ENCODE measurements at places on chromosomes 1 and 21.

GRCh38 chr1:160086456-160086892 is 5.1 kb downstream of the KCNJ9 start:
- DNase-seq: no peak

DNA sequence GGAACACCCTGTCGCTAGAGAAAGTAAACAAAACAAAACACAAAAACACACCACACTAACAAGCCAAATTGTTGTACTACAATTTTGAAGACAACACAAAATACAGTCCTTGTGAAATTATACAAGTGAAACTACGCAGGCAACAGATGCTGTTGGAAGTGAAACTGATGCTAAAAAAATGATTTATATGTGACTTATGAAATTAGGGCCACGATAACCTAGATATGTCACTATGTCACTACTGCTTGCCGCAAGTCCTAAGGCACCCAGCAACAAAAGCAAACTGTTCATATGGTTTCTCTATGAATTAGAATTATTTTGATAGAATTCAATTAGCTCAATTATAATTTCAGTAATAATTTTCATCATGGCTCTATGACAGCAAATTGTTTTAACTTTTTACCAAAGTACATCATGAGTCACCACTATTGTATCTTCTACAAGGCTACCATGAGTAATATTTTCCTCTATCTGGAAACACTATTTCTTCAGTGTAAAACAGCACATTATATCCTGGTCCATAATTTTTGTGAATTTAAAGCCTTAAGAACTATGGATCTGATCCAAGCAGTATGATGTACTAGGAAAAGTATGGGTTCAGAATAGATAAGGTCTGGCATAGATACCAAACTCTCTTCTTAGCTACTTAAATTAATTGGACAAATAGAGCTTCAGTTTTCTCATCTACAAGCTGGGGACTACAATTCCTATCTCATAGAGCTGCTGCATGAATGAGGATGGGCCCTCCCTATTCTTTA is 216.3 kb downstream of the COL11A1 start:
- DNase-seq: no peak

DNA sequence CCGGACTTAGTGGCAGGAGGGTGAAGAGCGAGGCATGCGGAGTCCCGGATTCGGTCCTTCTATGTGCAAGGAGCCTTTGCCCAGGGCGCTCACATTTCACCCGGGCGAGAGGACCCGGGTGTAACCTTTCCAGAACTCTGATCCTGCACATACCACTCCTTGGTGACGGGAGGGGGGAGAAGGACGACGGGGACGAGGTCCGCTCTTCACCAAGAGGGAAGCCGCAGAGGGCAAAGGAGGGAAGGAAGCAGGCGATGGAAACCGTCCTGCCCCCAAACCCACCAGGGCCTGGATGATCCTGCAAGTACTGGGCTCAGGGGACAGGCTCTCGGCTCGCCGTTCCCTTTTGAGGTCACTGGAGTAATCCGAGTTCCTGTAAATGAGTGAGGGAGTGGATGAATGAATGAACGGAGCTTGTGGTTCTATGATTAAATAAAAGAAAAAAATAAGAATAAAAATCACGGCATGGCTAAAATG is 993 bp downstream of the SYPL2 start:
- no peak for DNase-seq

DNA sequence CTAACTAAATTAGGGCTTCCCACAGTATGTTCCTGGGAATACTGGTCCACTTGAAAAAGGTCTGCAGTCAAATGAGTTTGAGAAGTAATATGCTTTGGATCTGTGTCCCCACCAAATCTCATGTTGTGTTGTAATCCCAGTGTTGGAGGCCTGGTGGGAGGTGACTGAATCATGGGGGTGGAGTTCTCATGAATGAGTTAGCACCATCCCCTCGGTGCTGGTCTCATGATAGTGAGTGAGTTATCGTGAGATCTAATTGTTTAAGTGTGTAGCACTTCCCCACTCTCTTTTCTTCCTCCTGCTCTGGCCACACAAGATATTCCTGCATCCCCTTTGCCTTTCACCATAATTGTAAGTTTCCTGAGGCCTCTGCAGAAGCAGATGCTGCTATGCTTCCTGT is 16.9 kb upstream of the DMRTB1 start:
- peak; percentile 39 for DNase-seq

DNA sequence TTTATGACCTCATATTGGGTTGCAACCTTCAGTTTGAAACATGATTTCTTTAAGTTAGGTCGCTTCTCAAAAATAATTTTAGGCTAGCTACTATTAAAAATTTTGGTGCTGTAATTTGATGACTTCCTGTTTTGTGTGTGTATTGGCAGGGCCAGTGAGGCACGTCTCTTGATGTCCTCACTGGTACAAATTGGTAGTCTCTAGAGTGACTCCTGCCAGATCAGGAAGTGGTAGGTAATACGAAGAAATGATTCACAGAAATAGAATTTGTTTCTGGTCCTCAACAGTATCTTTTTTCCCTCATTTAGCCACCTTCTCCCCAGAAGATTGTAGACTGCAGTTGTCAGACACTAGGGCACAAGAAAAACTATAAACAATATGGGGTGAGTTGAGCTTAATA is 120.9 kb upstream of the KIAA1614 start:
- no peak for DNase-seq

DNA sequence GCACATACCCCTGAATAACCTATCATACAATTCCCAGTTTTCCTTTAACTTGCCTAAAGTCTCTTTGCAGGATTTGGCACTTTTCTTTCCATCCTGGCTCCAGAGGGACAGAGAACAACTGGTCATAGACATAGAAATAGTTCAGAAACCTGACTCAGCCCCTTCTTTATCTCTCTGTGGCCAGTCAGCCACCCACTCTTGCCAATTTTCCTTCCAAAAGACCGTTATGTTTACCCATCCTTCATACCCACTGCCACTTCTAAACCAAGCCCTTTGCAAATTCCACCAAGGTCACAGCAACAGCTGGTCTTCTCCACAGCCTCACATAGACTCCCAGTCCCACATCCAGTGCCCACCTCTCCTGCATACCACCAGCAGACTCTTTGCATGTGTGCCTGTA is 127.2 kb upstream of the FGGY start:
- DNase-seq: no peak

DNA sequence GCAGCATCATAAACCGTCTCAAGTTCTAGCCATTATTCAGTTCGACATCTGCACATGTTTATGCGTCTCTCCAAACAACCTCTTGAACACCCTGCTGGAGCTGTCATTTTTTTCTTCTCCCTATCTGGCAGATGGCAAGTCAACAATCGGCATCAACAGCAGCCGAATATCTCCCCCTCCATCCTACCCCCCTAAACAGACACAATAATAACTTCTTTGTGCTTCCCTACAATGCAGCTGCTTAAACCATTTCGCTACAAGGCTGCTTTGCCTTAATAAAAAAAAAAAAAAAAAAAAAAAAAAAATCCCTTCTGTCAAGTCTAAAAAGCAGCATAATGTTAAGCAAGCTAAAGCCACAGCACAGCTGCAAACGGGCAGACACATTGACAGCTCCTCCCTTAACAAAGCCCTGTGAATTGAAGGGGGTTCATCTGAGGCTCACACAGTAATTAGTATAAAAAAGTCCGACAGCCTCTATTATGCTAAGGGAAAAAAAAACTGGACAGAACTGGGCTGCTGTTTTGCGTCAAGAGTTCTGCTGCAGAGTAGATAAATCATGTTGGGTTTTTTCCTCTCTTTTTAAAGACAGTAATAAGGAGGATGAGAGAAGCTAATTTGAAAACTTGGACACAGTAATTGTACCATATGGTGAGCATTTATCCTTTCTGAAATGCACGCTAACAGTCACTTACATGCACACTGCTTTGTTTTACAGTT is 136.4 kb downstream of the AKT3 start:
- no peak for DNase-seq

GRCh38 chr1:27992276-27992675 is 32.5 kb downstream of the XKR8 start:
- DNase-seq: peak; percentile 41

GRCh38 chr1:227486559-227486958 is 76.8 kb upstream of the ZNF678 start:
- DNase-seq: no peak

GRCh38 chr1:214958486-214958885 is 124.1 kb upstream of the KCNK2 start:
- no peak for DNase-seq

DNA sequence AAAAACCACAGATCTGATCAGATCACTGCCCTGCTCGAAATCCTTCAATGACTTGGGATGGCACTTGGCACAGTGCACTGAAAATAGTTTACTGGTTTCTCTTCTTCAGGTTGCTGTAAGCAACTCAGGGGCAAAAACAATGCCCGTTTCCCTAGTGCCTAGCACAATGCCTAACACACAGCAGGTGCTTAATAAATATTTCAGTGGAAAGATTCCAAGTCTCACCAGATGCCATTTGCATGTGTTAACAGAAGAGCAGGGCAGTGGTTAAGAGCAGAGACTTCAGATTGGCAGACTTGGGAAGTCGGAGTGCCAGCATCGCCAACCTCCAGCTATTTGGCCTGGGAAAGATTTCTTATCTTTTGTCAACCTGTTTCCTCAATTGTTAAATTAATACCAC is 10.9 kb upstream of the METTL25B start:
- no peak for DNase-seq

DNA sequence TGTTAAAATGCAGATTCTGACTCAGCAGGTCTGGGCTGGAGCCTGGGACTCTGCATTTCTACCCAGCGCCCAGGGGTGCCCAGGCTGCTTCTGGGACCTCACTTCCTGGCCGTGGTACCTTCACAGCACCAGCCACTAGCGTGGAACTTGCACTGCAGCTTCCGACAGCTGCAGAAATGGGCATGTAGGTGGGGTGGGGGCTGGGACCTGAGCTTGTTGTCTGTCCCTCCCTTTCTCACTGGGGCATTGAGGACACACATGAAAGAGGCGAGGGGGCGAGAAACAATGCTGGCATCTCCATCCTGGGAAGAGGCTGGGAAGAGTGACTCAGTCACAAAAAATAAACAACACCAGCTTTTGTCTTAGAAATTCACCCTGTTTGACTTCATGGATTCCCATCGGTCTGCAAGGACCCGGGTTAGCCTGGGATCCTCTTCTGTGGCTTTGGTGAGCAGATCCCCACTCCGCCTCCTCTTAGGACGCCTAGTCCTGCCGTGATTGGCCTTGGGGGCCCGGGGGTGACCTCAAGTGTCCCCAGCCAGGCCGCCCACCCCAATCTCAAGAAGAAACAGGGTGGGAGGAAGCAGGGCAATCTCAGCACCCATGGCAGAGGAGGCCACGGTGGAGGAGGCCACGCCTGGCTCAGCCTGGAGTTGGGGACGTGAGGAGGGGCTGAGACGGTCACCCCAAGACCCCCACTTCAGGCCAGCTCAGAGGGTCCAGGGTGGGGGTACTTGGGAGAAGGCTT is 29.9 kb upstream of the POFUT2 start:
- no peak for DNase-seq

DNA sequence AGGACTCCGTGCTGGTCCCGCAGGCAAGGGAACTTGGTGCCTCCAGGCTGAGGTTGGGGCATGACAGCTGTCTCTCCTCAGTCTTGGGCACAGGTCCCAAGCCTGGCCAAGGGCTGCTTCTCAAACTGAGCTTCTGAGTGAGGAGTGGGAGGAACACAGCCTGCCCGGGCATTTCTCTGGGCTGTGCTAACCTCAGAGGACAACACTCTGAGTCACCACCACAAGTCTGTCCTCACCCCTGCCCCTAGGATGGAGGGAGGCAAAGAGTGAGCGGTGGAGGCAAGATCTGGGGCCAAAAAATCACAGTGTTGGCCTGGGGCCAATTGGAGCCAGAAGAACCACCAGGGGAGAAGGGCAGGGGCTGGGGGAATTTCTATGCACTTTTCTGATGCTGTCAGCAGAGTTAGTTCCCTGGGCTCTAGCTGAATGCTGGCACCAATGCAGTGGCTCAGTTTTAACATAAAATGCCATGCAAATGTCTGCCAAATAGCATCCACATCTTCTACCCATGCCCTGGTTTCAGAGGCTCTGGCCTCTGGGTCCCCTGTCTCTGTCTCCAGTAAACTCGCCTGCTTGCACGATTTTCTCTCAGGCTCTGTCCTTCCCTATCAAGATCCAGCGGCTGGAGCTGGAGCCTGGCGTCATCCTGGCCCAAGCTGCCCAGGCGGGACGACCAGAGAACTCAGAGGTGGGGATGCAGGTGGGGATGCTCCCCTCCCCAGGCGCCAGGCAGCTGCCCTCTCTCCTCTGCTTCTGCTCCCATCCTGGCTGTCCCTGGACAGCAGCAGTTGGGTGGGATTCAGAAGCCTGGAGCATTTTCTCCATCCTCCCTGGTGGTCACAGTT is 11.0 kb upstream of the CDK18 start:
- DNase-seq: peak; percentile 53
